ENCODE measurements at places on chromosomes 12 and 14.
A peak's percentile ranks its signal among the peaks of the same experiment; 100 is the strongest.

DNA sequence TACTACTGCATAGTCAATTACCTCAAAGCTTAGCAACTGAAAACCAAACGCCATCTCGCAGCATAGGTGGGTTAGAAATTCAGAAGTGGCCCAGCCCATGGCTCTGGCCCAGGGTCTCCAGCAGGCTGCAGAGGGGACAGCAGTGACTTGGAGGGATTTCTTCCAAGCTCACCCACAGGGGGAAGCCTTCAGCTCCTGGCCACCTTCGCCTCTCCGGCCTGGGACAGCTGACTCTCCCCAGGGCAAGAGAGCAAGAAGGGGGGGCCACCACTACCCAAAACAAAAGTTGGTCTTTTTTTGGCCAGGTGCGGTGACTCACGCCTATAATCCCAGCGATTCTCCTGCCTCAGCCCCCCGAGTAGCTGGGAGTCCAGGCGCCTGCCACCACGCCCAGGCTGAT, 32.2 kb upstream of the ANKRD9 start:
- DNase-seq: no peak

- no peak for DNase-seq
Observed at GRCh38 chr12:52601671-52602070, 408 bp upstream of the KRT72 start.

GRCh38 chr12:107108995-107109508, 15.7 kb upstream of the CRY1 start:
- DNase-seq: no peak

GRCh38 chr14:79829405-79830166, 381.7 kb downstream of the DIO2 start:
- DNase-seq: no peak

- DNase-seq: no peak
Observed at GRCh38 chr12:39440101-39440500, 2.8 kb downstream of the KIF21A start.

DNA sequence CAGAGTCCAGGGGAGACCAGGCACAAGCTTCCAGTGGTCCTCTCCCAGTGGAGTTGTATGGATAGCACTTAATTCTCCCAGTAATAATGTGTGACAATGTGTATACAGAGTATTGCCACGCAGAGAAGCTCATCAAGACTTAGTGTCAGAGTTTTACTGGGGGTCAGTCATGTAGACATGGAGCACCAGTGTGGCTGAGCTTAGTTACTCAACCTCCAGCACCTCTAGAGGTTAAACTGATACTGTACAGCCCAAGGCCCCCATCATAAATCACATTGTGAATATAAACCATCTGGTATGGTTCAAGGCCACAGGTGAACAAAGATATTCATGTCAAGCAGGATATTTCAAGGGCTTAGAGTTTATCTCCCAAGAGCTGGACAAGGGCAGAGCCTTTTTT, 378.1 kb upstream of the TMPO start:
- DNase-seq: no peak

DNA sequence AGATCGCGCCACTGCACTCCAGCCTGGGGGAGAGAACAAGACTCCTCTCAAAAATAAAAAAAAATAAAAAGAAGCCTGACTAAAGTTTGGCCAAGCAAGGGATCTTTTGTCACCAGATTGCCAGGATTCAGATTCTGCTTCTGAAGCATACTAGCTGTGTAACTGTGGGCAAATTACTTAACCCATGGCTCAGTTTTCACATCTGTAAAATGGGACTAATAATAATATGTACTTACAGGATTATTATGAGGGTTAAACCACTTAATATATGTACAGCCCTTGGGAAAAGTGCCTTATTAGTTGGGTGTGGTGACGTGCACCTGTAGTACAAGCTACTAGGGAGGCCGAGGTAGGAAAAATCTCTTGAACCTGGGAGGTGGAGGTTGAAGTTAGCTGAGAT, 21.7 kb upstream of the YAF2 start:
- DNase-seq: no peak

DNA sequence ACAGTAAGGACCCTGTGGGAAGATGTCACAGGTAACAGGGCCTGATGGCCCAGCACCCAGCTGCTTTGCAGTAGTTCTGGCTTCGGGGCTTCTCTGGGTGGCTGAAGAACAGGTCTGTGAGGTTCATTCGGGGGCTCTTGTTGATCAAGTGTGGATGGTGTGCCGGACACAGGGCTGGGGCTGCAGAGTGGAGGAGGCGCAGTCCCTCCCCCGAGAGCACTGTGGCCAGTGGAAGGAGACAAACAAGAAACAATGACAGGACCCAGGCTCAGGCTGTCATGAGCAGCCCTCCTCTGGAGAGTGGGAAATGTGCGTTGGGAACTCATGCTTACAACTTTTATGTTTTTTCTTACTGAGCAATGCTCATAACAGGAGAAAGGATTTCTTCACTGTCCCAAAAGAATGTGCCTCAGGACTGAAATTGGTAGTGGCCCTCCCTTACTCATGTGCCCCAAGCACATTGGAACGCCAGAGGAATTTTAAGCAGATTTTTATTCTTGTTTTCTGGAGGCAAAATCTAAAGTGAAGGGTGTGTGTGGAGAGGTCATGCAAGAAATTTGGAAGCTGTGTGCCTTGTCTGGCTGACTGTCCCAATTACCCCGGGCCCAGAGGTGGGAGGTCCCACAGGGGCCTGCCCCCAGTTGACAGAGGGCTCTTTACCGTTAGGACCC, 233.8 kb downstream of the CACNA1C start:
- DNase-seq: no peak

DNA sequence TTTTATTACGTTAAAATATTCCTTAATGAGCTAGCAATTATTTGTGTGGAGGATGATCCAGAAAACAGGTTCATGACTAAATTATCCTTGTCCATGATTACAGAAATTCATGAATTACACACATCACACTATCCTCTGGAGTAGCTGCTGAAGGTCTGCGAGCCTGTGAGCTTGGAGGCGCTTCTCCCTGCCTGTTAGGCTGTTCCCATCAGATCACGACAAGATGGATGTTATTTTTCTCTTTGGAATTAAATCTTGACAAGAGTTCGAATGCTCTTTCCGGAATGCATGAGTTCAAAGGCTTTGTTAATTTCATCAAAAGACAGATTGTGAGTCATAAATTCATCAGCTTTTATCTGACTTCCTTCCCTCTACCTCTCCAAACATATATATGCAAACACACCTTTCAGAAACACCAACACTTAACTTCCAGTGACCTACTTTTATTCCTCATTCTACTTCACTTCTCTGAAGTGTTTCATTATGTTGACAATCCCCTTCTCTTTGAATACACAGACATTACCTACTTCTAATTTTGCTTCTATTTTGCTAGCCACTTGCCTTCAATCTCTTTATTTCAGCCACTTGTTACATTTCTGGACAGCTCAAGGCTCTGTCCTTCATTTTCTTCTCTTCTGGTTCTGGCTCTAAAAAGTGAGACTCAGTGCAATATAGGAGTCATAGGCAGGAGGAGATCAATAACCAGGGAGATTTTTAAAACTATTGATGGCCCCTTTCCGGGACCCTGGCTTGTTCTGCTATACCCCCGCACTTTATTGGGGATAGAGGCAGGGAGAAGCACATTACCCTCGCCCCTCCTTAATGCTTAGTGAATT, 274.6 kb downstream of the BTG1 start:
- no peak for DNase-seq

DNA sequence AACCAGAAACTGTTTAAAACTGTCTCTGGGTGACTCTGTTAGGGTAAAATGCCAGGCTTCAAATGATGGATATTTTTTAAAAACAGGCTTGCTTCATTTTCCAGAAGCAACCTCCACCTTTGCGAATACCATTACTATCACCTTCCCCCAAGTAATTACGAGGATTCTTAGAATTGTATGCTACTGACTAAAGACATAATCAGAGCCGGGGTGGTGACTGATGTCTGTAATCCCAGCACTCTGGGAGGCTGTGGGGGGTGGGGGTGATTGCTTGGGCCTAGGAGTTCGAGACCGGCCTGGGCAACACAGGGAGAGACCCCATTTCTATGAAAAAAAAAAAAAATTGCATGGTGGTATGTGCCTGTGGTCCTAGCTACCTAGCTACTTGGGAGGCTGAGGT, 38.3 kb downstream of the FGD6 start:
- DNase-seq: no peak

GRCh38 chr12:49987625-49988303, 15.0 kb downstream of the AQP6 start:
- DNase-seq: no peak

- peak; percentile 61 for DNase-seq
Observed at GRCh38 chr12:1126091-1126490, 135.1 kb downstream of the ERC1 start.

Data from activated CD4-positive, alpha-beta T cell treated with anti-CD3 and anti-CD28 coated beads, Interleukin-2, Interleukin-4, amounts not matched to agents 100 ng/mL and 50 ng/mL, durations not matched to agents 16 hours and 8 hours (primary cell).